ENCODE measurements at places on chromosomes 2 and 18.
A peak's percentile ranks its signal among the peaks of the same experiment; 100 is the strongest.

- no peak for DNase-seq
These were observed 65.4 kb upstream of the NABP1 start for GRCh38 chr2:191612496-191612895.

DNA sequence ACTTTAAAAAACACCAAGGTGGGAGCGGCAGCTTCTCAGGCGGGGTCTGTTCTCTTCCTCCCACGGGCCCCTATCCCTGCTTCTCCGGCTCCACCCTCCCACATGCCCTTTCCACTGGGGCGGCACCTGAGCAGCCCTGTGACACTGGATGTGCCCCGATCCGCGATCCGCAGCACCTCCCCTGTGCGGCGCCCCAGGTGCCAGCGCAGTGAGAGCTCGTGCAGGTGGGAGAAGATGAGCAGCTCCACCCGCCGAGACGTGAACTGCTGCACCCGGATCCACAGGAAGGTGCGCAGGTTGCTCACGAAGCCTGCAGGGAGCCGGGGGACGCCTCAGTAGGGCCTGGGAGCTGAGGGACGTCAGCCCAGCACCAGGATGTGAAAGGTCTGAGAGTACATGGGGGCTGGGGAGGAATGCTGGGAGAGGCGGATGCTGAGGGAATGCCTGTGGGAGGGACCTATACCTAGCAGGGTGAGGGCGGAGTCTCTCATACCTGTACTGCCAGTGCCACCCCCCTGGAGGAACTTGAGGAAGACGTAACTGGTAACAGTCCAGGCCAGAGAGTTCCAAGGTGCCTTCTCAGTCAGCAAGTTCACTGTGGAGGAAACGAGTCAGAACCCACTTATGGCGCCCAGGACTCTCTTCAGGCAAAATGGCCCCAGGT lies 2.8 kb downstream of the ABCB6 start:
- DNase-seq, result no peak

GRCh38 chr2:165640247-165640929 lies 153.7 kb downstream of the GALNT3 start:
- DNase-seq, result no peak

DNA sequence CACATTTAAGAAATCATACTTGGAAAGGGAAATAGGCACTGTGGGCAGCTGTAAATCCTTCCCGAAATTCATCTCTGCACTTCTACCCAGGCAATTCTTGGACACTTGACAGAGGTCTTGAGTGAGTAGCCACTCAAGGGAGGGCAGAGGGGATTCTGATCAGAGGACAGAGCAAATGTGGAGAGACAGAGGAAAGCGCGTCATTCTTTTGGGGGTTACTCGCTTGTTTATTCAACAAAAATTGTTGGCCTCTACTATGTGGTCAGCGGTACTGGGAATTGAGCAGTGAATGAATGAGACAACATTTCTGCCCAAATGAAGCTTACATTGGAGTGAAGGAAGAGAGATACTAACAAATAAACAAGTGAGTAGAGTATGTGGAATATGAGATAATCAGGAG lies 41.4 kb upstream of the YES1 start:
- DNase-seq, result no peak

DNA sequence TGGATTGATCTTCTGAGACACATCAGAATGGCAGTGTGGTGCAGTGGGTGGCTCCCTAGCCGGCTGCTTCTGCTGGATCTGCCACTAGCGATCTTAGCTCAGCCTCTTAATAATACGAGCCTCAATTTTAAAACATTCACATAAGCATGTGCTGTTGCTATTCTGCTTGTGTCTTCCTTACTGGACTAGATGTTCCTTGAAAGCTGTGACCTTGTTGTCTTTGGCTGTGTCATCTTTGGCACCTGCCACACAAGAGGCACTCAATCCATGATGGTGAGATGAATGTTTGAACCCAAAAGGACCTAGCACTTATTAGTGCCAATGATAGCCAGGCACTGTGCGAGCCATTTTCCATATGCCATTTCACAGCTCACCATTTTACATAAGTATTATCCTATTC lies 393.0 kb downstream of the ALK start:
- DNase-seq, result no peak

GRCh38 chr2:216057688-216058193 lies 23.9 kb downstream of the PECR start:
- peak; percentile 62 for DNase-seq
